NCI-H1694 treated with DMSO at 0.1 percent for 48 hours (cell line): ENCODE measurements at places on chromosomes 3 and 15.

DNA sequence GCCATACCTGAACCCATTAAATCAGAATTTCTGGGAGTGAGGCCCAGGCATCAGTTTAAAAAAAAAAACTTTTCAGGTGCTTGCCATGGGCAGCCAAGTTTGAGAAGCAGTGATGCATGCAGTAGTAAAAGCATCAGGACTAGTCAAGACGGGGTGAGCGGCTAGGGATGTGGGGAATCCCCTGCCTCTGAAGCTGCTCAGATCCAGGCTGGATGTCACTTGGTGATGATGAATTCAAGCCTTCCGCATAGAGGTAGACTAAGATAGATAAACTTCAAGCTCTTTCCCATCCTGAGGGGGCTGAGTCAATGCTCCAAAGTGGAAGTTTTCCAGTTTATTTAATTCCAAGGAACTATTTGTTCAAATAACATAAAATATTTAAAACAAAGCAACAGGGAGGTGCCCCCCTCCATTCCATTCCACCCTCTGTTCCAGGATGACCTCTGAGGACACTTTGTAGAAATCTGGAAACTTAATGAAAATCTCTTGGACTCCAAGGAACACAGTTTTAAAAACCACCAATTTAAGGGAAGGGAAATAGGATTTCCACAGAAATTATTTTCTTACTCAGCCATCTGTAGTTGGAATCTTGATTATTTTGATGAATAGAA lies 100.4 kb upstream of the NR2E3 start:
- DNase-seq, result no peak

DNA sequence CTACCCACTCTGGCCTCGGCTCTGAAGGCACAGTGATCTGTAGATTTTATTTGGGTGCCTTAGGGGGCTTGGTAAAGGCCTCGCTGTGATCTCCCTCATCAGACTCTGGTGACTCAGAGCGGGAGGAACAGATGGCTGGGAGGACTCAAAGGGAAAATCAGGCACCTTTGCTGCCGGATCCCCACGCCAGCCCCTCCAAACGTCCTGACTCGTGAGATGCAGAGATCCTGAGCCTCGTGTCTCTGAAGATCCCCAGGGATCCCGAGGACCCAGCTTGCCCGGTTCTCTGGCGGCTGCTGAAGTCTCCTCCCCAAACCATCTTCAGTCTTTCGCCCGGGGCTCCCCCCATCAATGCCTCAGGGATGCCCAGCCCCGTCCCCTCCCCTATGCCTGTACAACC lies 32.8 kb downstream of the MUC20 start:
- peak; percentile 64 for DNase-seq

DNA sequence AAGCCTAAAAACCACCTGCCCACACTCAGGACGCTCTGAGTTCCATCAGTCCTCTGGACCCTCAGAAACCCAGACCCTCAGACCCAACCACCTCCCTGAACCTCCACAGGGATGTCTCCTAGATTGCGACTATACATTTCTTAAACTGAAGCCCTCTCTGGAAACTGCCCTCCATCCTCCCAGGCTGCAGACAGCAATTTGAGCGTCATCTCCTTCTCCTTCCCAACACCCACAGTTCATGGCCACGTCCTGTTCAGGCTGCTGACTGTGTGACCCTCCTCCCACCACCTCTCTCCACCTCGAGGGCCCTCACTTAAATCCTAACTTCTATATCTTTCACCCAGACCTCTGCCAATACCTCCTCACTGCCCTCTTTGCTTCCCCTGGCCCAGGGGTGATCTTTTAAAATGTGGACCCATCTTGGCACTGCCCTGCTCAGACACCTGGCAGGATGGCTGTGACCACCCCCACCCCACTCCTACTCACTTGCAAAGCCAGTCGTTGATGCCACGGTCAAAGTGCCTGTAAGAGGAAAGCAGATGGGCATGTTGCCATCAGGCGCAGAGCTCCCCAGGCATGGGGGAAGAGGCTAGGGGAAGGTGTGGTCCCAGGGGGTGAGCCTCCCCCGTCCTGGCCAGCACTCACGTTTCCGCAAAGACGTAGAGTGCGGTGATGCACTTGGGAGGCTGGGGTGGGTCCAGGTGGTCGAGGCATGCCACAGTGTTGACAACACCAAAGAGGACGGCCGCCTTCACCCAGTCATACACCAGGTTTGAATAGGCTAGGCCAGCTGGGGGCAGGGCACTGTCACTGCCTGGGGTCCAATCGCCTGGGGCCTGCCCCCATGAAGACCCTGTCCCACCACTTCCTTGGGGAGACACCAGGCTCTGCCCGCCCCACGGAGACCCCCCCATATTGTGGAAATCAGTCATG lies 6.0 kb downstream of the HHATL start:
- DNase-seq, result no peak

GRCh38 chr15:66212563-66212921 lies 41.0 kb downstream of the MEGF11 start:
- peak; percentile 83 for DNase-seq

DNA sequence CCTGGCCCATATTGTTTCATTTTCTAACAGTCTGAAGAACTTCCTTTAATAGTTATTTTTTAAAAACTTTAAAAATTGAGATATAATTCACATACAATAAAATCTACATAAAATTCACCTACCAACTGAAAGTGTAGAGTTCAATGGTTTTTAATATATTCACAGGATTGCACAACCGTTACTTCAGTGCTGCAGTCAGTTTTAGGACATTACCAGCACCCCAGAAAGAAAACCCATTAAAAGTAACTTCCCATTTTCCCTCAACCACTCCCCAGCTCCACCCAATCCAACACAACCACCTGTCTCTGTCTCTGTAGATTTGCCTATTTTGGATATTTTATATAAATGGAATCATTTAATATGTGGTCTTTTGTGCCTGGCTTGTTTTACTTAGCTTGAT lies 29.6 kb downstream of the MGA start:
- DNase-seq, result no peak

- DNase-seq, result no peak
These were observed 68.9 kb upstream of the PCSK6 start for GRCh38 chr15:101558221-101558941.

DNA sequence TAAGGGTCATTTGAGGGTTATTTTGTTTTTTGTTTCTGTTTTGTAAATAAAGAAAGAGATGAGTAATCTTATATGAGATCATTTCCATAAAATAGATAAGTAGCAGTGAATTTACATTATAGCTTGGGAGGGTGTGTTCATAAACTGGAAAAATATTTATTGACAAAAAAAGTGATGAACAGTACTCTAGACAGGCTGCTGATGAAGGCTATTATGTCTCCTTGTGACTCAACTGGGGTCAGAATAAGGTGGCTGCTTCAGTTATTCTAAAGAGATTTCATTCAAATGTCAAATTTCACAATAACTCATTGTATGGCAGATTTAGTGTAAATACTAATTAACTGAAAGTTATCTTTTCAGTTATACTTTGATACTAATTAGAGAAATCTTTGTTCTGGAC lies 251.1 kb upstream of the CMC1 start:
- no peak for DNase-seq

GRCh38 chr3:127663151-127663550 lies 9.6 kb upstream of the ABTB1 start:
- DNase-seq, result peak; percentile 14

DNA sequence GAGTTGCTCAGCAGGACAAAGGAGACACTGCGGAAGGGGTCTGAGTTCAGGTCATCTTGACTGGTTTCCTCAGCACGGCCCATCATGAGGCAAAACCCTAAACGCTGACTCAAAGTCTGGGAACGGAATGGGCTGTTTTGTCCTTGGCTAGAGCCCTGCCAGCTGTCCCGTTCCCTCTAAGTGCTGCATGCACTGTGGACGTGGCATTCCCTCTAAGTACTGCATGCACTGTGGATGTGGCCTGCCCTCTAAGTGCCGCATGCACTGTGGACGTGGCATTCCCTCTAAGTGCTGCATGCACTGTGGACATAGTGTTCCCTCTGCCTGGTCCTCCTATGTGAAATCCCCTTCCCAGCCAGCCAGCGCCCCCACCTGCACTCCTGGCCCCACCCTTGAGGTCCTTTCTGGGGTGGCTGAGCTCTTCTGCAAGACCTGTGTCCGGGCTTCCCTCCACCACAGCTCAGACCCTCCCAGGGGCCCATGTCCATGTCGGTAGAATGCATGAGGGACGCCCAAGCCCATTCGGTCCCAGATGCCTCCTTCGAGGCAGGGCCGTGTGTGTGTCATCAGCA lies 36.7 kb downstream of the TM2D3 start:
- DNase-seq, result no peak

DNA sequence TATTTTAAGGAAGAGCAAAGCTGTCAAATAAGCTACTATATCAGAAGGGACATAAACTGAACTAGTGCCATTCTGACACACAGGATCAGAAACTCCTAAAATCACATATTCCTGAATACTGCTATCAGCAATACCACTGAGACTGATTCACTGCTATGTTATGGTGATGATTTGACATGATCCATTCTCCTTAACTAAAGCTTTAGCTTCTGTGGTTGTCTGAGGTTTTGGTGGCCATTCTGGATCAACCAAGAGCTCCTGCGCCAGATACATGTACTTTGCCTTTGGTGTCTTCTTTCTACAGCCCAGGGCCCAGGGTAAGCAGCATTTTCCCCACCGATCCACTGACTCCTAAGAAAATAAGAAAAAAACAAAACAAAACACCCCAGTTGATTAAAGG lies 6.7 kb upstream of the GP5 start:
- no peak for DNase-seq

- DNase-seq, result no peak
These were observed 249.9 kb upstream of the TLE3 start for GRCh38 chr15:70347321-70348225.

GRCh38 chr15:60731583-60732130 lies 252.7 kb upstream of the ICE2 start:
- no peak for DNase-seq
